CD4-positive, alpha-beta T cell treated with Interleukin-6 at 100 ng/mL for 8 hours (primary cell): ENCODE measurements at places on chromosomes 7 and 10.

- DNase-seq, result no peak
These were observed 87.8 kb upstream of the DKK1 start for GRCh38 chr10:52226197-52226847.

GRCh38 chr10:87578842-87579401 is 74.2 kb downstream of the MINPP1 start:
- DNase-seq, result no peak

DNA sequence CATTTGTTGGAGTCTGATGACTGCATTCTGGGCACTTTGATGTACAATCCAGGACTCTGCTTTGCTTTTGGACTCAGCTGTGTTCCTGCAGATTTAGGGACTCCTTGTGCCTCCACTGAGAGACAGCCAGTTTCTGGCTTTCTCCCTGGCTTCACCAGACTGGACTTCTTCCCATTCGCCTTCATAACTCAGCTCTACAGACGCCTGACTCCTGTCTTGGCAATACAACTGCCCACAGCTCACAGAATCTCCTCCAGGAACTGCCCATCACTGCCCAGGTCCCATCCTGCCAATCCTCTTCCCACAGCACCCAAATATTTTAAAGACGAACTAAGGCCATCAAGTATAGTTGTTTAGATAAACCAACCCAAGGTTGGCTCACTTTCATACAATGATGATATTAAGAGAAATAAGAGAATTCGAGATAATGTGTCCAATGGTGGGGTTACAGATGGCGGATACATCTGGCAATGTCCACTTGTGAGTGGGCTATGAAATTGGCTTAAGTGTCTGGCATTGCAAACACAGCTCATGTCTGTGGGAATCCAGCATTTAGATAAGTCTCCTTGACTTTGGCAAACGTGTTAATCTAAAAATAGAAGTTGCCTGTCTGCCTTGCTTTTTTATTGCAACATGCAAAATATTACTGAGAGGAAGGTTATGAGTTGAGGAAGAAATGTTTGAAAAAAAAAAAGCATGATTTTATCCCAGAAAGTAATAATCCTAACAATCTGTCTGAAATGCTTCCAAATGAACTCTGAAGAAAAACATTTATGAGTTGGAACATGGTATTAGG is 95.1 kb downstream of the ITGA8 start:
- DNase-seq, result no peak

GRCh38 chr10:94991243-94991888 is 52.9 kb downstream of the CYP2C9 start:
- DNase-seq, result no peak

DNA sequence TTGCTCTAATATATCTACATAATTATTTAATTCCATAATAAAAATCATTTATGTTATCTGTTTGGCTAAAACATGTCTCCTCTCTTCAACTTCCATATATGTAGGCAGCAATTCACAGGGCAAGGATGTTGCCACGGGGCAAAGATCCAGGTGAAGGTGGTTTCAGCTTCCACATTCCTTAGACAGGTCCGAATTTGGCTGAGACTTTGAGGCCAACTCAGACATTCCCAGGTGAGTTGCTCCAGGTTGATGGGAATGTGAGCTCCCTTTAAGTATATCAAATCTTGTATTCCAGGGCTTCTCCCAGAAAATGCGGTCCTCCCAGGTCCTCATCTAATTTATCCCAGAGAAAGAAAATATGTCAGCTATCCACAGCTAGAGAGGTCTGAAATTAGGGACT is 15.1 kb upstream of the AOAH start:
- DNase-seq, result no peak

DNA sequence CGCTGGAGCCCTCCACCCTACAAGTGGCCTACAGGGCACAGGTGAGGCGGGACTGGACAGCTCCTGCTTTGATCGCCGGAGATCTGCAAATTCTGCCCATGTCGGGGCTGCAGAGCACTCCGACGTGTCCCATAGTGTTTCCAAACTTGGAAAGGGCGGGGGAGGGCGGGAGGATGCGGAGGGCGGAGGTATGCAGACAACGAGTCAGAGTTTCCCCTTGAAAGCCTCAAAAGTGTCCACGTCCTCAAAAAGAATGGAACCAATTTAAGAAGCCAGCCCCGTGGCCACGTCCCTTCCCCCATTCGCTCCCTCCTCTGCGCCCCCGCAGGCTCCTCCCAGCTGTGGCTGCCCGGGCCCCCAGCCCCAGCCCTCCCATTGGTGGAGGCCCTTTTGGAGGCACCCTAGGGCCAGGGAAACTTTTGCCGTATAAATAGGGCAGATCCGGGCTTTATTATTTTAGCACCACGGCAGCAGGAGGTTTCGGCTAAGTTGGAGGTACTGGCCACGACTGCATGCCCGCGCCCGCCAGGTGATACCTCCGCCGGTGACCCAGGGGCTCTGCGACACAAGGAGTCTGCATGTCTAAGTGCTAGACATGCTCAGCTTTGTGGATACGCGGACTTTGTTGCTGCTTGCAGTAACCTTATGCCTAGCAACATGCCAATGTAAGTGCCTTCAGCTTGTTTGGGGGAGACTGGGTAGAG is at the start of gene COL1A2:
Gene COL1A2 (plus strand): TSS at position 459 of the 704 bp plus-strand sequence. CDS start 137 bp downstream, at position 596.
- no peak for DNase-seq

DNA sequence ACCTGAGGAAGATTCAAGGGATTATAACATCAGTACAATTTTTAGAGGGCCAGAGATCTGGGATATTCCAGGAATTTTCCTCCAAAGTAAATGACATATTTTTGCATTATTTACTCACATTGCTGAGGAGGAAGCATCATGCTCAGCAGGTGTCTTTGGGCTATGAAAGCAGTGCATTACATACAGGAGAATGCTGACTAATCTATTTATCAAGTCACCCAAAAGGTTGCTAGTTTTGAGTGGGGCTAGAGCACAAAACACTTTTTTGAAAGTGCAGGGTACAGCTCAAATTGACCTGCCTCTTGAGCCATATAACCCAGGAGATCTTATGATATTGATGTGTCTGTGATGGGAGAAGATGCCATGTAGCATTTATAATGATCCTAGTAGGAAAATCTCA is 603.1 kb downstream of the POM121L12 start:
- DNase-seq, result no peak

DNA sequence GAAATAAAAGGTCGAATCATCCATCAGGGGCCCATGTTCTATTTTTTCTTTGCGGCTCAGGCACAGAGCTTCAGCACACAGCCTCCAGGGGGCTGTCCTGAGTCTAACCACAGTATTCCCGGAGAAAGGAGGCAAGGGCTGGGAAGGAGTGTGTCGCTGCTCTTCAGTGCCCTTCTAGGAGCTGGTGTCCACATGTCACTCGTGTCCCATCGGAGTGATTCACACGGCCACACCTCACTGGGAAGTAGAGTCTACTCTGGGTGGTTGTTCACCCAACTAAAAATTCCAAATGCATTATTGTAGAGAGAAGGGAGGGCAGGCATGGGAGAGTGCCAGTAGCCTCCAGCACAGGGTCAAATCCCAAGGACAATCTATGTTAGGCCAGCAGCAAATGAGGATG is 114.8 kb upstream of the LANCL2 start:
- no peak for DNase-seq

- no peak for DNase-seq
These were observed 518.4 kb upstream of the FOXK1 start for GRCh38 chr7:4163565-4164203.

DNA sequence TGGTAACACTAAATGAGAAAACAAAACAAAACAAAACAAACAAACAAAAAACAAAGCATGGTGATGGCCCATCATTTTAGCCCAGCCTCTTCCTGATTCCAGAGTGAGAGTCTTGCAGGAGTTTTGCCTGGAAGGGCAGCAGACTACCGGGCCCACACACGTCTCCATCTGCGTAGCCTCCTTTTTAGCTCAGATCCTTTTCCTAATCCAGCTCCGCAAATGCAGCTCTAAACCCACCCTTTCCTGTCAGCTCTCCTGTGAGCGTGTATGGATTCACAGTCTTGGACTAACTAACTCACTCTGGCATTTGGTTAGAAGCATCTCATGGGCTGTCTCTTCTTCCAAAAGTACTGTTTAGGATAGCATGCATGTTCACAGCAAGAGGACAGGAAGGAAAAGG is 14.0 kb downstream of the OR9A4 start:
- no peak for DNase-seq

DNA sequence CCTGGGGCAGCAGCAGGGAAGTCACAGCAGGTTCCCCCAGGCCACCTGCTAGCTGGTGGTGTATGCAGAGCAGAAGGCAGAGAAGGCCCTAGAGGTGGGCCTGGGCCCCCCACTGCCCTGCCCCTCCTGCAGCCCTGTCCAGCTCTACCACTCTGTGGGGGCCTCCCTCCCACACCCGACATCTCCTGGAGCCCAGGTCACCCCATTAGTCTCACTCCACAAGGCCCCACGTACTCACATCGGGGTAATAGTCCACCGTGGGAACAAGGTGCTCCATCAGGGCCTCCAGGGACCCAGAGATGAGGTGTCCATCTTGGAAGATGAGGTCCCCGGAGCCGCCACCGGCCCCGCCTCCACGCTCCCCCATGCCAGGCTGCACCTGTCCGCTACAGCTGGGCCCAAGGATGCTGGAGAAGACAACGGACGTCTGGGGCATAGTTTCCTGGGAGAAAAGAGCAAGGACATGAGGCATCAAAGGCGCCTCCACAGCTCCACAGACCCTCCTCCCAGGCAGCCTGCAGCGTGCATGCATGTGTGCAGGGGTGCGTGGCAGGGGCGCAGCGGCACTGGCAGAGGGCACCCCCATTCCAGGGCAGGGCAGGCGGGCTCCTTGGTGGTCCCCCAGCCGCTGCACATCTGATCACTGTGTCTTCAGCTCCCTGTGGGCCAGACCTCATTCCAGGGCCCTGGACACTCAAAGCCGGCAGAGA is 61.0 kb downstream of the RASGEF1A start:
- no peak for DNase-seq

GRCh38 chr7:127769137-127769536 is 117.1 kb downstream of the SND1 start:
- DNase-seq, result no peak

DNA sequence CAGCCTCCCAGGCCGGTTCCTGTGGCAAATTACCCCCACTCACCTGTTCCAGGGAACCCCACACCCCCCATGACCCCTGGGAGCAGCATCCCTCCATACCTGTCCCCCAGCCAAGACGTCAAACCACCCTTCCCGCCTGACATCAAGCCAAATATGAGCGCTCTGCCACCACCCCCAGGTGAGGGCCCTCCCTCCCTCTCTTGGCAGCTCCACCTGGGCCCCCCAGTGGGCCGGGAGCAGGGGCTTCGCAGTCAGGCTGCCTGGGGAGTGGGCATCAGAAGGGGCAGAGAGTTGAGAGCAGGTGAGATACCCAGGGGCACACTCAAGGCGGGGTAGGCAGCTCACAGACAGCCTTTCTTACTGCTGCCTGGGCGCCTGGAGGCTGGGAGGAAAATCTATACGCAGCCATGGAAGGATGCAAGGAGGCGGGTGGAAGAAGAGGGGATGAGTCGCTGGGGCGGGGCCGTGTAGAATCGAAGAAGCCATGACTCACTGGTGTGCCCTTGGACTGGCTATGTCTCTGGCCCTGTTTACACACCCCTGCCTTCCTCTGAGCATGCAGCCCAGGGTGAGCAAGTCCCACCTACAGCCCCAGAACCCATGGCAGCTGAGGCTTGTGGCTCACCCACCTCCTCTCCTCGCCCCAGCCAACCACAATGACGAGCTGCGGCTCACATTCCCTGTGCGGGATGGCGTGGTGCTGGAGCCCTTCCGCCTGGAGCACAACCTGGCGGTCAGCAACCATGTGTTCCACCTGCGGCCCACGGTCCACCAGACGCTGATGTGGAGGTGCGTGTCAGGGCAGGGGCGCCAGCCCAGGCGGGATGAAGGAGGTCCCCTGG is 48.6 kb upstream of the PPIF start:
- DNase-seq, result peak; percentile 24

GRCh38 chr10:71391701-71392100 is 5.0 kb upstream of the CDH23 start:
- DNase-seq, result no peak

- no peak for DNase-seq
These were observed 482.6 kb upstream of the SEMA3A start for GRCh38 chr7:84677117-84677732.

GRCh38 chr7:28749638-28750037 is 208.5 kb downstream of the TRIL start:
- DNase-seq, result no peak
